ENCODE measurements at places on chromosomes 16 and 17. TPM values are rescaled to one million over a fixed set of nuclear protein-coding genes. Genes with fewer than 3 reads are reported as not detected.

The MEIOB gene
- not detected for total RNA-seq

The TRPV3 gene
- 0.53 TPM for total RNA-seq

DNA sequence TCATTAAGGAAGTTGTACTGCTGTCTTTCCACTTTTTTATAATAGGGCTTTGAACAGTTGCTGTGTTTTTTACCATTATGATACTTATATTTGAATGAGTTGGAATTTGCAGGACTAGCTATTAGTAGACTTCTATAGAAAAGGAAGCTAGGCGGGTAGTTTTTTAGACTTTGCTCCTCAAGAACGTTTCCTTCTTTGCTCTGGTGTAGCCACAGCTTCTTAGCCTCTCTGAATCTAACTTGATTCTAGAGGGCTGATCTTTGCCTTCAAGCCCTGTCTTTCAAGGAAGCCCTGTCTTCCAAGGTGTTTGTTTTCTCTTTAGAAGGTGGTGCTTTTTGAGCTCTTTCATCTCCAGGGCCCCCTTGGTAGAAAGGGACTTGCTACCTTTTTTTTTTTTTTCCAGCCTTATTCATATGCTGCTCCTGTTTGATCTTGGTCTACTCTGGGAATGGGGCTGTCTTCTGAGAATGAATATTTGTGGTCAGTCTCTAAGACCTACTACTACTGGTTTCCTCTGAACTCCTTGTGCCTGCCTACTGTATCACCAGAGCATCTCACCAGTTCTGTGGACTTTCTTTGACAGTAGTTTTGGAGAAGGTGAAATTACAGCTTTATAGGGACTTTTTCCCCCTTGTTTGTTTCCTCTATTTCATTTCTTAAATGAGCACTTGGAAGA lies 52.3 kb upstream of the RASL10B start:
- H3K36me3 ChIP-seq: peaks cover 14% of the 10 kb centered on the region
- H3K27me3 ChIP-seq: no peaks in the 10 kb centered on the region
- DNase-seq: no peak
- no peak overlapping the region for H3K27ac ChIP-seq
- no peak overlapping the region for H3K4me3 ChIP-seq

GRCh38 chr17:35742896-35743477 lies 10.1 kb downstream of the GAS2L2 start:
- H3K4me3 ChIP-seq: no peak overlapping the region
- no peak for DNase-seq
- H3K27me3 ChIP-seq: peaks cover 4% of the 10 kb centered on the region
- H3K36me3 ChIP-seq: no peaks in the 10 kb centered on the region

GRCh38 chr17:72137161-72137560 lies 16.3 kb downstream of the SOX9 start:
- H3K36me3 ChIP-seq: no peaks in the 10 kb centered on the region
- no peak overlapping the region for H3K4me3 ChIP-seq
- no peaks in the 10 kb centered on the region for H3K4me1 ChIP-seq

- no peaks in the 10 kb centered on the region for H3K36me3 ChIP-seq
- no peak overlapping the region for H3K27ac ChIP-seq
- no peak for DNase-seq
- H3K4me1 ChIP-seq: no peaks in the 10 kb centered on the region
Measured at GRCh38 chr16:11896486-11897176, 19.1 kb downstream of the GSPT1 start.

Measured in pancreas (tissue), 10 donors.